ENCODE measurements at places on chromosomes 5 and 9. TPM values are rescaled to one million over a fixed set of nuclear protein-coding genes. Genes with fewer than 3 reads are reported as not detected.

The NAIP gene
- 5.1 TPM for polyA plus RNA-seq

The PCDHB4 gene
- polyA plus RNA-seq, result 0.29 TPM

The RNF180 gene
- 3.0 TPM for polyA plus RNA-seq

The TRIM32 gene
- 14.2 TPM for polyA plus RNA-seq

The CNTNAP3B gene
- polyA plus RNA-seq, result 1.1 TPM

The SPATA31E1 gene
- 0.05 TPM for polyA plus RNA-seq

Data from hepatocyte (in vitro differentiated cells).